EL (cell line): ENCODE measurements at places on chromosomes 2 and 18.

GRCh38 chr2:182610231-182610630 lies 105.8 kb upstream of the DNAJC10 start:
- no peak for DNase-seq

- DNase-seq, result no peak
Observed at GRCh38 chr2:232504438-232504837, 15.8 kb upstream of the PRSS56 start.

DNA sequence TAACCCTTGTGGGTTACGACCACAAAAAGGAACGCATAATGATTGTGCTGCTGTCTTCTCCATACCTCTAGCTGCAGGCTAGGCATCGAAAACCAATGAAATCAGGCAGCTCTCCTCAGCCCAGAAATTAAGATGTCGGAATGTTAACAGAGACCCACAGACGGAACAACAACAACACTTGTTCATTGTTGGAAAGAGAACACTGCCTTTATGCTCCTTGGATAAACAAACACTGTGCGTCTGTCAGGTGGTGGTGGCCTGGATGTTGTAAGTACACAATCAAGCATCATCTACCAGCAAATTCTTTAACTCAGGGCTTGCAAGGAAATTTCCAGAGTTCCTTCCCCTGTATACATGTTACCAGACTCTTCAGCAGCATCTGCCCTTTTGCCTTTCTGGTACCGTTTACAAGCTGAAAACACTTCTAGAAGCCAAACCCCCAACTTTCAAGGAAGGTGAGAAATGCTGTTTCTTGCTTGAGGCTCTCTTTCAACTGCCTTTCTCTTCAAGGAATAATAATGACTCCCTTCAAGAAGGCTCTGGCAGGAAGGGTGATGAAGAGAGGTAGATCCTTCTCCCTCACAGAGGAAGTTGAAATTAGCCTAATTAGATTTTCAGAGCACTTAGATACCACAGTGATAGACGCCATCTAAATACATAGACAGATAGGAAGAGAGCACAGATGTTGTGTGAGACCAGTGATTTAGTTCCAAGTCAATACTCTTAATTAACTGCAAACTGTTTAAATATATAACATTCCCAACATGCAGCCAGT lies 332.7 kb downstream of the ZNF521 start:
- no peak for DNase-seq

GRCh38 chr2:191645434-191646162 lies 32.3 kb upstream of the NABP1 start:
- DNase-seq, result no peak

DNA sequence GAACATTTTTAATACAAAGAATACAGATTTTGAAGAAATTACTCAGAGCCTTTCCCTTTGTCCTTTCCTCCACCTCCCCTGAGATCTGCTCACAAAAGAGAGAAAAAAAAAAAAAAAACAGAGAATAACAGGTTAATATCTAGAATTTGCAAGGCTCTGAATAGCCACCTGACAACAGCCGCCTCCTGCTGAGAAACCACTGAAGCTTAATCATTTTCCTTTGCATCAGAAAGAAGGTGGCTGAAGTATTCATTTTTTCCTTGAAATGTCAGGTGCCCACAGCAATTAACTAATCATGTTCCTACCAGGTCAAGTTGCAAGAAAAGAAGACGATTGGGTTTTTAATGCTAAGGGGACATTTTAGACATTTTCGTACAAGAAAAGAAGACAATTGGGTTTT lies 21.2 kb downstream of the CNTNAP5 start:
- DNase-seq, result no peak

- DNase-seq, result no peak
Observed at GRCh38 chr2:137935591-137935990, 28.7 kb upstream of the HNMT start.

GRCh38 chr18:46278481-46279465 lies 174.6 kb downstream of the HAUS1 start:
- peak; percentile 88 for DNase-seq

DNA sequence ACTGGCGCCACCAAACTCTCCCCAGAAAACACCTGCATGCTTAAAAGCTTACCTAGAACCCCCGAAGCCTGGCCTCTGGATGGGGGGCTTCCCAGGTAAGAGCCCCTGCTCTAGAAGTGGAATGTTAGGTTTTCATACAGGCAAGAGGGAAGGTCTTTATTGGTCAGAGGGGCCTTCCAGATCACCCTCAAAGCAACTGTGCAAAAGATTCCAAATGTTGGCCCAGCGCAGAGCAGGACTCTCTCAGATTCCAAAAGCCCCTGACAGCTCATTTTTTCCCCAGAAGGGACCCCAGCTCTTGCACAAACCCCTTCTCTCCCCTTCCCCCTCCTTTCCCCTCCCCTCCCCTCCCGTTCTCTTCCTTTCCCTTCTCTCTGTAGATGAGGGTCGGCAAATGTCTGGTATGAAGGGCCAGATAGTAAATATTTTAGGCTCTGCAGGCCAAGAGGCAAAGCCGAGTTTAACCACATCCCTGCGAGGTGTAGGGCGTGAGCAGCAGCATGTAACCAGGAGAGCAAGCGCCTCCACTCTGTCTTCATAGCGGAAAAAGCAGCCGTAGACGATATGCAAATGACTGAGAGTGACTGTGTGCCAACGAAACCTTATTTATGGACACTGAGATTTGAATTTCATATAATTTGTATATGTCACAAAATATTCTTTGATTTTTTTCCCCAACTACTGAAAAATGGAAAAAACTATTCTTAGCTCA lies 116.9 kb downstream of the SMAD7 start:
- DNase-seq, result no peak

- DNase-seq, result peak; percentile 43
Observed at GRCh38 chr2:109148117-109148746, 19.2 kb downstream of the SH3RF3 start.

GRCh38 chr2:30287857-30288513 lies 56.7 kb downstream of the LBH start:
- no peak for DNase-seq

- no peak for DNase-seq
Observed at GRCh38 chr2:190159453-190159852, 96.9 kb upstream of the MSTN start.

- no peak for DNase-seq
Observed at GRCh38 chr2:29082804-29083495, 8.6 kb upstream of the PCARE start.

DNA sequence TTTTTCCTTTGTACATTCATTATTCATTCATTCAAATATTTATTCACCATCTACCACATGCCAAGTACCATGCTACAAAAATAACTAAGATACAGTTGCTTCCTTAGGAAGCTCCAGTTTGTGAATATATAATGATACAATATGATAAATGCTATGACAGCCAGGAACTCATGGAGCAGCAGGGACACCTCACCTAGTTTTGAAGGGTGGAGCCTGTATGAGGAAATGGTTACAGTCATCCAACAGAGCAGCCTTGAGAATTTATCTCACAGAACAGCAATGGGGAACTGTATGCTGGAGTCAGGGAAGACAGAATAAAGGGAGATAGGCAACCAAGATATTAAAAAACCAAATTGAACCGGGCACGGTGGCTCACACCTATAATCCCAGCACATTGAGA lies 124.0 kb downstream of the OSBPL1A start:
- DNase-seq, result no peak

DNA sequence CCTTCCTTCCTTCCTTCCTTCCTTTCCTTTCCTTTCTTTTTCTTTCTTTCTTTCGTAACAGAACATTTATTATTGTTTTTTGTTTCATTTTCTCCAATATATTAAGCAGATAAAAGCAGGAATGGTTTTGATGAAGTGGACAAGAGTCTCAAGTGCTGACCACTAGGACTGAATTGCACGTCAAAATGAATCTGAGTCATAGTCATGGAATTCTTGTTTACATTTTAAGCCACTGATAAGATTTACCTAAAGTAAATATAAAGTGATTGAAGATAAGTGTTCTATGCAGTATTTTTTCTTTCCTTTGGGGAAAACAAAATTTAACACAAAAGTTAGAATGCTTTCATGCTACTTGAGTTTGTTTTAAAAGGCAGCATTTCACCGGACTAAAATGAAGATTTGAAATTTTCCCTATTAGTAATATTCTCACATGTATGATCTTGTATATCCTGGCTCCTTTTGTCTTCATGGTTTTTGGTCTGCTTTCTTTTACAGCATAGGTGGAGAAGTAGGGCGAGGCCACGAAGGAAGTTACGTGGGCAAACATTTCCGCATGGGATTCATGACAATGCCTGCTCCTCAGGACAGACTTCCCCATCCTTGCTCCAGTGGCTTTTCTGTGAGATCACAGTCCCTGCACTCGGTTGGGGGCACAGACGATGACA lies 113.5 kb downstream of the NYAP2 start:
- DNase-seq, result peak; percentile 71

DNA sequence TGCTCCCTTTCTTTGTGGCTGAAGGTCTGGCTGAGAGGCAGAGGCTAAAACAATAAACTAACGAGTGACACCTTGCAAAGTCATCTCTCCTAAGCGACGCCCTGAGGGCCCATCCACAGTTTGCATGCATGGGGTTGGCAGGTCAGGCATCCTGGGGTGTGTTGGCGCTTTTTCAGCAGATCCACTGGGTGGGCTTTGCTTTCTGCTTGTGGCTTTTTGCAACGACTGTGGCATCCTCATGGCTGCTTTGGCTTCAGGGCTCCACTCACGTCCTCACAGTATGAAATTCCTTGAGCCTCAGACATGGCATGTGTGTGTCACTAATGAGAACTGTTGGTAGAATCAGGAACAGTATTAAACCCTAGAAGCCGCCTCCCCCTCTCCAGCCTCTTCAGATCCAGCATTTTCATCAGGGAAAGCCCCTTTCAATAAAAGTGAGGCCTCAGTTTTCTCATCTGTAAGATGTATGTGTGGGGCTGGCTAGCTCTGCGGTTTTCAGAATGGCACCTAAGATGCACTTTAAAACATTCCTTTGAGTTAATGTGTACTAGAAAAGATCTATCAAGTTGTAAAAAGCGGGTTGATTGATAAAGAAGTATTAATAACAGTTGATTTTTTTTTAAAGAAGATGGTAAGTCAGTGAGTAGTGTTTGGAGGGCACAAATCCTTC lies 72.5 kb downstream of the SH3BP4 start:
- peak; percentile 99 for DNase-seq

GRCh38 chr2:85240055-85240454 lies 87.7 kb downstream of the TGOLN2 start:
- no peak for DNase-seq

DNA sequence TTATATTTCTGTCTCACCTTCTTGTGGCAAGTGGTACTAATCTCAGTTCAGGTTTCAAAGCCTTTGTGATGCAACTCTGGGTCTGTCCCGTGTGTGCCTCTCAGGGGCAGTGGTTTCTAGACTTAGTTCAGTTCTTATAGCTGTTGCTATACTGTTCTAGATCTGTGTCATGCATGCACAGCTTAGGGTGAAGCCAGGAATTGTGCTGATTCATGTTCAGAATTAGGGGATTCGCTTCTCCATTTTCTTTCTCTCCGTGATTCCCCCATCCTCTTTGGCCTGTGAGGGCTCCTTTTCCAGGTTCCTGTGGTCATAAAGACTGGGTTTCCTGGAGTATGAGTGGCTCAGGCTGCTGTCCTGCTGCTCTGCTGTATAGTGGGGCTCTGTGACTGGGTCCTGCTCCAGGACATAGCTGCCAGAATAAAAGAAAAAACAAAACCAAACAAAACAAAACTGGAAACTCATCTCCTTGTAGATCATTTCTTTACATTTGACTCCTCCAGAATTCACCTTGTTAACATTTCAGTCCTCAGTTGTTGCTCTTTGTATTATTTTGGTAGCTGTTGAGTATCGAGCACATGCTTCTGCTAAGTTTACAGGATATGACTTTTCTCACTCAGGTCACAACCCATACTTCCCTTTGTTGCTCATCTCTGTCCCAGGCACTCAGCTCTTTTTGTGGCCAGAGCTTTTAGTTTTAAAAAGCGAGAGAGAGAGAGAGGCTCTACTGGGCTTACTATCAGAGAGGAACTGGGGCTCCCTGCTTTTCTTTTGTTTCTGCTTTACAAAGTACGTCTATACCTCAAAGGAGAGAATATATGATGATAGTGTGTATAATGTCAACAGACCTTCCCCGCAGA lies 34.2 kb downstream of the CERS6 start:
- DNase-seq, result peak; percentile 47

GRCh38 chr2:136167721-136168475 lies 49.9 kb upstream of the CXCR4 start:
- no peak for DNase-seq

- DNase-seq, result no peak
Observed at GRCh38 chr2:11832531-11832930, 86.1 kb downstream of the LPIN1 start.

DNA sequence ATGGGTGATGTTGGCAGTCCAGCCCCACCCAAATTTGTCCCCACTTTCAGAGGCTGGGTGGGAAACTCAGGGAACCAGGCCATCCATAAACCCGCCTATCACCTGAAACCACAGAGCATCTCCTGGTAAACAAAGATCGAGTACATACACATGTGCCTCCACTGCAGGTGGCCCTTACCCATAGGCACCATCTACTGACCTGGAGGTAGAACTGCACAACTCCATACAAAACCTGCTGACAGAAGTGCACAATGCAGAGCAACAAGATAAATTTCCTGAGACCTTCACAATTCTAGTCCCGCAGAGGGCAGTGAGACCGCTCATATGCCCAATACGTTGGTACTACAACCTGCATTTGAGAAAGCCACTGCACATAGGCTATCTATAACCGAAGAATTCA lies 856.3 kb downstream of the SUCLG1 start:
- no peak for DNase-seq

DNA sequence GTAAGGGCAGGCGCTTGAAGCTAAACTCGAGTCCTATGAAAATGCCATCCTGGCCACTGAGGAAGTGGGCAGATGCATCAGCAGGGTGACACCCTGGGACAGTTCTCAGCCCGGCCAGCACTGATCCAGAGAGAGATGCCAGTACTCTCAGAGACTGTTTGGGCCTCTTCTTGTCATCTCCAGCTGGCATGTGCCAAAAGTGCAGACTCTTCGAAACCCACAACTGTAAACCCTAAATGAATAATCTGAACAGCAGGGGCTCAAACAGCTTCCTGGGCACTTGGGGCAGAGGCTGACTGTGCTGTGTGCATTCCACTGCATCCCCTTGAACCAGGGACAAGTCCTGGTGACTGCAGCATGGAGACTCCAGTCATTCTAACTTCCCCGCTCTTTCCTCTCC lies 204.2 kb upstream of the SMAD2 start:
- DNase-seq, result no peak

DNA sequence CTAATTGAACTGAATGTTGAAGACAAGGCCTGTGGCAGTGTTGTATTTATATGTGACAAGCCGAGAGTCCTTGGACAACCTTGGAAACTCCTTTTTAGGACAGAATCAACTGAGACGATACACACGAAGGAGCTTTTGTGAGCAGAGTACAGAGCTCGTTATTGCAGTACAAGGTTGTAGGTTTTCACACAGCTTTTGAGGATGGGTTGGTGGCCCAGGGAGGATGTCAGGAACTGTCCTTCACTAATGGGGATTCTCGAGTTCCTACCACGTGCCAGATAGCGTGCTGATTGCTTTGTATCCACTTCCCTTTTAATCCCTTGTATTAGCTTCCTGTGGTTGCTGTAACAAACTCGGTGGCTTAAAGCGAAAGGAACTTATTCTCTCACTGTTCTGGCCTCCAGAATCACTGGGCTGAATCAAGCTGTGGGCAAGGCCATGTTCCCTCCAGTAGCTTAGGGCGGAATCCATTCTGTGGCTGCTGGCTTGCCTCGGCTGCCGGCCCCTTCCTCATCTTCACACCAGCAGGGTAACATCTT lies 20.2 kb downstream of the INPP4A start:
- no peak for DNase-seq
